ENCODE measurements at places on chromosomes 6 and 20.

- DNase-seq = no peak
Measured at GRCh38 chr6:144901412-144901811, 616.3 kb downstream of the UTRN start.

GRCh38 chr6:133610227-133610840, 278.6 kb upstream of the TCF21 start:
- DNase-seq = no peak

DNA sequence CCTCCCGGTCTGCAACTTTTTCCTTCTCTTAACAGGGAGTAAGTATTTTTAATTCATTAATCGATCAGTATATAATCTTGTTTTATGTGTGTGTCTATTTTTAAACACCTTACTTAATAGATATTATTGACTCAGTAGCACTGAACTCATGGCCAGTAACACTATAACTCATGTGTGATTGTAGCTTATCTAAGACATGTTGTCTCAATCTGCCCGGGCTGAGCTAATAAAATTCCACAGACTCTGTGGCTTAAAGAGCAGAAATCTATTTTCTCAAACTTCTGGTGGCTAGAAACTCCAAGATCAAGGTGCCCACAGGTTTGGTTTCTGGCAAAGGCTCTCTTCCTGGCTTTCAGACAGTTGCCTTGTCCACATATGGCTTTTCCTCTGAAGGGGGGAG, 68.8 kb upstream of the TNFAIP3 start:
- DNase-seq = no peak

GRCh38 chr6:113632220-113632864, 224.8 kb upstream of the MARCKS start:
- no peak for DNase-seq

GRCh38 chr6:2958331-2958711, 13.0 kb downstream of the SERPINB6 start:
- no peak for DNase-seq

DNA sequence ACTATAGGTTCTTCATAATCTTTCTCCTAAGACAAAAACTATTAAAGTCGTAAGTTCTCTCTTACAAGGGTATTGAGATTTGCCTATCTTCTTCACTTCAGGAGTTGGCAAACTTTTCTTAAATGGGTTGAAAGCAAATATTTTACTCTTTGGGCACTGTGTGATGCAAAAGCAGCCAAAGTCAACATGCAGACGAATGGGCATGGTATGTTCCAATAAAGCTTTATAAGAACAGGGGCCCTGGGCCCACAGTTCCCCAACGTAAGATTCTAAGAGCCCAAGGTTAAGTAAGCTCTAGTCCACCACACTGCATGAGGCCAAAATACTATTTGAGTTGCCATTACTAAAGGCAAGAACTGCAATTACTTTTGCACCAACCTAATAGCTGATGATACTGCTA, 11.5 kb downstream of the CD164 start:
- no peak for DNase-seq

DNA sequence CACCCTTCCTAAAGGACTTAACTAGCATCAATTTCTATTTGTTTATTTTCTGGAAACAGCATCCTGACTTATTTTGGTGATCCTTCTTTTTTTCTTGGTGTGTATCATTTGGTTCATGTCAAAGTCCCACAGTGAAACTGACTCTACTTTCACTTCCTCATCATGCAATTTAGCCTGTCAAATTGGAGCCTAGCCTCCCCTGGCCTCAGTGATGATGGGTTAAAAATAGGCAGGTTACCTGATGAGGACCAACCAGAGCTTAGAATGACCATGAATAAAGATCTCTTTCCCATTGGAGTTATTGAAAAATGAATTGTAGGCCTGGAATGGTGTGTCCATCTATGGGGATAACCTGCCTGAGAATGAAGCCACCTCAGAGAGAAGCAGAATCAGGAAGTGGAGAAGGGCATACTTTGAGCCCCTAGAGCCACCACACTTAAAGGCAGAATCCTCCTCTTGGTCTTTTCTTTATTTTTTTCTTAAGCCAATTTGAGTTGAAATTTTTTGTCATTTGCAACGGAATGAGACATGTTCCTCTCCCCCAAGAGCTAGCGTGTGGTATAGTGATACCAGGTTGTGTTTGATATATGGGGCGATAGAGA, 105.6 kb downstream of the BTBD3 start:
- no peak for DNase-seq

- no peak for DNase-seq
Measured at GRCh38 chr20:47117773-47118172, 223.1 kb downstream of the EYA2 start.

DNA sequence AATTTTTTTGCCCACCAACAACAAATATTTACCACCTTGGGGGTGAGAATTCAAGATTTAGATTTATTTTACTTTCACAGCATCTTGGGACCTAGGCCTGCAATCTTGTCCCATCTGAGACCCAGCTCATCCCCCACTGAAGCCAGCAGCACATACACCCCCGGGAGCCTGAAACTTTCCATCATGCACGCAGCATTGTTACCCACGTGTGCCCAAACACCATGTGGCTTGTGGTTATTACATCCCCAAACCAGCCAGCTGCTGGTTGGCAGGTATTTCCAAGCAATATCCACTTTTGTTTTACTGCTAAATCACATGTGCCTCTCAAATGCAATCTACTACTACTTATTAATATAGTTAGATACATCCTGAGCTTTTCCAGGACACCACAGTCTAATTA, 149.3 kb upstream of the NT5E start:
- no peak for DNase-seq

DNA sequence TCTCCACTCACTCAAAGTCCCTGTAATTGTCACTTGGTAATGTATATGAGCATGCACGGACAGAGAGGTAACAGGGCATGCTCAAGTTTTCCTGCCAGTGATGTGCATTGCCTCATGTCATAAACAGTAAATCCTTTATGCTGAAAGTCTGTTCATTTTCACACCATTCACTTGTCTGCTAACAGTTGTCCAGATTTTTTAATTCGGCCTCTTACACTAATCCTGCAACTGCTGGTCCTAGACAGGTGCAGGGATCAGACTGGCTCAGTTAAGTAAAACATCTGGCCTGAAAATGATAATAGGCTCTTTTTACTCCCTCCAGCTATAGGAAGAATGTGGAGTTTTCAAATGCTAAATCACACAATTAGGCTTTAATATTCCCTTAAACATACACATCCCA, 185.4 kb upstream of the VGLL2 start:
- DNase-seq = no peak
